Stomach (tissue), 19 donors: ENCODE measurements at places on chromosomes 4 and X. TPM values are rescaled to one million over a fixed set of nuclear protein-coding genes. Genes with fewer than 3 reads are reported as not detected.

DNA sequence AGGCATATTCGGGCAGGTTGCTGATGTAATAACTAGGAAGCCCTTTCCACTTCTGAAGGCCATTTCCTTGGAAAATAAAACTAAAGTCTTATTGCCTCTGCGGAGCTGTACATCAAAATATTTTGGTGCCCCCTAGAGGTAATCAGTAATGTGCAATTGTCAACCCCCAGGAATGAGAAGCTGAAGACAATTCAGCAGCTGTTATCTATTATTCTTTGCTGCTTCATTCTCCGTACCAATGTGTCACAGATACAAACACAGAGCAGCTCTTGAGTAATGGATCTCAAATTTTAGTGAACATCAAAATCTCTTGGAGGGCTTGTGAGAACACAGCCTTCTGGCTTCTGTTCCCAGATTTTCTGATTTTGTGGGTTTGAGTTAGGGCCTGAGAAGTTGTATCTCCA lies 3.5 kb upstream of the SLIT2 start:
- DNase-seq: no peak

Gene MAGEA2
- not detected for polyA plus RNA-seq

GRCh38 chr4:75235359-75235951 lies 278.7 kb downstream of the RCHY1 start:
- no peak for DNase-seq

GRCh38 chr4:91226867-91227266 lies 1076.9 kb upstream of the GRID2 start:
- no peak for DNase-seq

DNA sequence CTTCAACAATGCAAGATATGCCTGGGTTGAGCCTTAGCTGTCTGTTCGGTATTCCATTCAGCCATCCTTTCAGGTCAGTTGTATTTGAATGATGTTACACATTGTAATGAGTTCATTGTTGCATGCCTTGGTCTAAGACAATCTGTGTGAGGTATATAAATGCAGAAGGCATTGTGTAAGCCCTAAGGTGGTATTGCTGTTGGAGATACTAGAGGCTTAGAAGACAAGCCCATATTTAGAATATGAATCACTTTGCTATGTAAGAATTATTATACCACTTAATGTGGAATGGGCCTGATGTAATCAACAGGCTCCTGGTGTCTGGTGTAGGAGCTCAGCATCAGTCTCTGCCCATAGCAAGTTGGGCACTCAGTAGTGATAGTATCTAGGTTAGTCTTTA lies 473.4 kb upstream of the GNPDA2 start:
- no peak for DNase-seq

DNA sequence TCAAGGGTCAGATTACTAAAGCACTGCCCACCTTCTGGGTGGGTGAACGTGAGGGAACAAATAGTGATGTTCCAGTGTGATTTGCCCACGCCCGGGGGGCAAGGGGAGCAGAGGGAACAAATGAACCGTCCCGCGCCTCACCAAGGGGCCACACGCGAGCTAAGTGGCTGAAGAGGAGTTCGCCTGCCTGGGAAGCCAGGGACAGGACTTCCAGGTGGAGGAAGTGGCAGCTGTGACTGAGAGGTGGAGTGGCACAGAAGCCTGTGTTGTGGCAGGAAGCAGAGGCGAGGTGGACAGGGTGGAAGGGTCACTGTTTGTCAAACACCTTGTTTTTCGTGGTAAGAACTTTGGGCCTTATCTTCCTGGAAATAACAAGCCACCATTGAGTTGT lies 9.0 kb upstream of the SORBS2 start:
- peak; percentile 40 for DNase-seq

DNA sequence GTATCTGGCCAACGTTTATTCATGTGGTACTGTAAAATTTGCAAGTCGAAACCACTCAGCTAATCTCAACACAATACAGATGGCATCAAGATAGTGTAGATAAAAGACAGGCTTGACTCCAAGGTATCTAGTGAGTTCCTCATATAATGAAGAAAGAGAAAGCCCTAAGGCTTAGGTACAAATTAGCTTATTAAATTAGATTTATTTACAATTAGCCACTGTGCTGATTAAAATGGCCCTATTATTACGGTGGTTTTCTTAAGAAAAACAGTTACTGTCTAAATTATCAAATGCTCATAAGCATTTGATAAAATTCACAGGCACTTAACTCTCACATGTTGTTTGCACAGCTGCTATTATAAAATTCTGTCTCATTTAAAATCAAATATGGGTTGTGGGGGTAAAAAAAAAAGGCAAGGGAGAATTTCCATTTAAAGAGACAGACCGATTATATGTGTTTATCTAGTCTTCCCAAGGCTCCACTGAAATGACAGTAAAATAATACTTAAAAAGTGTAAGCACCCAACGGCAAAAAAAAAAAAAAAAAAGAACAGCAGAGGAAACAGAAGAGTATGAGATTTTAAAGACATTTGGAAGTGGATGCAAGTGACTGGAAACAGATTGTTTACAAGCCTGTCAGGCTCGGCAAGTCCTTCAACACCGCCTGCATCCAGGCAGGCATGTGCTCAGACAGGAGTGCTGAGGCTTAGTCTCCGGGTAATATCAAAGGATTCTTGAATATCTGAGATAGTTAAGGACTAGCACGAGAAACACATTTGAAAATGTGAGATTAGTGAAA lies 55.1 kb downstream of the FAM13A start:
- DNase-seq: no peak

Gene TBC1D19
- 2.7 TPM for polyA plus RNA-seq

DNA sequence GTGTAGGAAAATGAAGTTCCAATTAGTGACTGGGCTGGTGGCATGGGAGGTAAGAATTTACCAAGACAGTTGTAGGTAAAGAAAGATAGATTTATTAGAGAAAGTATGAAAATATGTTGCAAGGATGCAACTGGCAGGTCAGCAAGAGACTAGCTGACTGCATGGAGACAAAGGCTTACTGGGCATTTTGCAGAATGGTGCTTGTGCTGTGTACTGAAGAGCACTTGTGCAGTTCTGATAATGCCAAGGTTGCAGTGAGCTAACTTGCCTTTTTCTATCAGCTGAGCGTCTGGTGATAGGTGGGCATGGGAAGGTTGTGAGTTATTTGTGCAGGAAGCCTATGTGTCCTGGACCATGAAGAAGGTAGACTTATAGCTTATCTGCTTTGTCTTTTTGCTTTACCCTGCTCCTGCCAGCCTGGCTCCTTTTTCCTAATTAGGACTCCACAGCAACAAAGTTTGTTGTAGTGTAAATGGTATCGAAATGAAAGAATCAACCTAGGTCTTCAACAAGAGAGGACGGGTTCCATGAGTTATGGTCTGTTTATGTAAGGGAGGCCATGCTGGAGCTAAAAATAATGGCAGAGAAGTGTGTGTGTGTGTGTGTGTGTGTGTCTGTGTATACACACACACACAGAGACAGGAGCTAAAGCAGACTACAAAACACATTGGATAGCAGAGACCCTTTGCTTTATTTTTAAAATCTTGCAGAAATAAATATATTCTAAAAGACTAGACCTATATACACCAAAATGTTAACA lies 15.0 kb downstream of the BST1 start:
- DNase-seq: peak; percentile 57

GRCh38 chrX:141320801-141321200 lies 78.5 kb upstream of the SPANXC start:
- no peak for DNase-seq

DNA sequence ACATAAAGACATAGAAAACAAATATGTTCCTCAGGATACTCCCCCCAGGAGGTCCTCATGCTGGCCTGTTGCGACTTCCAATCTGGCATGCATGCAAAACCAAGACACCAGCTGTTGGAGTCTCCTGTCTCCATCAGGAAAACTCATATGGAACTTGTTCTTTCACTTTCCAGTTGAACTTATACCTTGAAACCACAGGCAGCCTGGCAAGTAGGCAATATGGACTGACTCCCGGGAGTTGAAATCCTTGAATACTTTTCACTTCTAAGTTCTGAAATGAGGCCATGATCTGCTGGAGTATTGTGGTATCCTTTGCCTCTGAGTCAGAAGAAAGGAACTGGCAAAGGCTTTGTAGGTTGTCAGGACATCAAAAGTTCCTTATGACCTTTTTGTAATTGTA lies 444.2 kb downstream of the IDS start:
- no peak for DNase-seq

- DNase-seq: no peak
Measured at GRCh38 chrX:13518126-13518525, 51.3 kb upstream of the EGFL6 start.

GRCh38 chrX:18607966-18608365 lies 63.9 kb downstream of the RS1 start:
- no peak for DNase-seq

GRCh38 chr4:119242417-119242816 lies 29.9 kb downstream of the USP53 start:
- DNase-seq: no peak

Gene IL13RA1
- polyA plus RNA-seq: 19.1 TPM
